Lung microvascular endothelial cell (primary cell): ENCODE measurements at places on chromosomes 4 and X. TPM values are rescaled to one million over a fixed set of nuclear protein-coding genes. Genes with fewer than 3 reads are reported as not detected.

Gene NSG1
- total RNA-seq, result 0.87 TPM in 1 of 2 replicates, not detected in the other

Gene SOWAHB
- total RNA-seq, result not detected in 2 replicates

Gene ABLIM2
- total RNA-seq, result 1.1 and 5.2 TPM in 2 replicates

Gene EDNRA
- total RNA-seq, result under 0.01 and 0.22 TPM in 2 replicates

Gene TMPRSS11A
- not detected in 2 replicates for total RNA-seq

Gene SULT1B1
- 1.6 and 8.3 TPM in 2 replicates for total RNA-seq

Gene JAKMIP1
- not detected in 2 replicates for total RNA-seq

Gene SORBS2
- total RNA-seq, result 94.8 and 143 TPM in 2 replicates

Gene CHIC1
- 4.8 and 5.8 TPM in 2 replicates for total RNA-seq

Gene MPP1
- total RNA-seq, result 21.4 and 24.8 TPM in 2 replicates

Gene TMSB15C
- 6.1 and 8.3 TPM in 2 replicates for total RNA-seq

Gene IL15
- total RNA-seq, result 0.87 and 1.2 TPM in 2 replicates

Gene NAP1L2
- total RNA-seq, result 0.65 and 2.0 TPM in 2 replicates

Gene GAB1
- 10.2 and 24.4 TPM in 2 replicates for total RNA-seq

Gene CSAG1
- total RNA-seq, result not detected in 2 replicates

Gene ANOS1
- total RNA-seq, result 0.22 and 0.60 TPM in 2 replicates

Gene IDH3G
- 27.0 and 29.9 TPM in 2 replicates for total RNA-seq

Gene AMOT
- 2.2 and 7.1 TPM in 2 replicates for total RNA-seq

Gene NOX1
- total RNA-seq, result not detected in 2 replicates

Gene CDKL2
- total RNA-seq, result under 0.01 TPM in 2 replicates

Gene PRR32
- not detected in 2 replicates for total RNA-seq

Gene RASGEF1B
- total RNA-seq, result under 0.01 TPM in 1 of 2 replicates, not detected in the other

Gene ADH6
- not detected in 2 replicates for total RNA-seq

Gene USP26
- not detected in 2 replicates for total RNA-seq

Gene PNCK
- not detected in 2 replicates for total RNA-seq

Gene CTAG1B
- not detected in 2 replicates for total RNA-seq

Gene DDIT4L
- 2.6 and 3.7 TPM in 2 replicates for total RNA-seq

Gene S100G
- total RNA-seq, result not detected in 2 replicates

Gene NEIL3
- total RNA-seq, result 1.2 and 2.4 TPM in 2 replicates

Gene AFF2
- 0.20 and 0.22 TPM in 2 replicates for total RNA-seq

Gene IL2RG
- not detected in 2 replicates for total RNA-seq

Gene FRG2
- total RNA-seq, result not detected in 2 replicates

Gene EDA2R
- total RNA-seq, result 0.60 and 1.5 TPM in 2 replicates

Gene BBS12
- total RNA-seq, result 4.1 and 4.4 TPM in 2 replicates

Gene CXCL6
- 0.22 and 0.40 TPM in 2 replicates for total RNA-seq

Gene SSR4
- 178 and 209 TPM in 2 replicates for total RNA-seq

Gene N4BP2
- total RNA-seq, result 4.6 and 5.6 TPM in 2 replicates

Gene CT45A2
- total RNA-seq, result not detected in 2 replicates

Gene ODAPH
- total RNA-seq, result not detected in 2 replicates

Gene RASSF6
- total RNA-seq, result not detected in 2 replicates

Gene UGT2B10
- total RNA-seq, result not detected in 2 replicates
